Esophagus squamous epithelium (tissue), 5 donors: ENCODE measurements at places on chromosomes 7 and 10.

- no peak for DNase-seq
These were observed 319.8 kb upstream of the PHYHIPL start for GRCh38 chr10:58856508-58857240.

DNA sequence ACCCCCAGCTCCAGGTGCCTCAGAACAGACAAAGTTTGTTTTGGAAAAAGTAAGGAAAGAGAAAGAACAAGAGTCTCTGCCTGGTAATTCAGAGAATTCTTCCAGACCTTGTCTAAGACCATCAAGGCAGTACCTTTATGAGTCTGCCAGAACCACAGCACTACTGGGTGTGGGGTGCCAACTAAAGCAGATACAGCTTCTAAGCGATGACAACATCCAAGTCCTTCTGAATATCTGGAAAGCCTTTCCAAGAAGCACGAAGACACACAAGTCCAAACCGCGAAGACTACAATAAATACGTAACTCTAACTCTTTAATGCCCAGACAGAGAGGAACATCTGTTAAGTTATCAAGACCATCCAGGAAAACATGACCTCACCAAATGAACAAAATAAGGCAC lies 94.3 kb downstream of the SIRT1 start:
- no peak for DNase-seq

DNA sequence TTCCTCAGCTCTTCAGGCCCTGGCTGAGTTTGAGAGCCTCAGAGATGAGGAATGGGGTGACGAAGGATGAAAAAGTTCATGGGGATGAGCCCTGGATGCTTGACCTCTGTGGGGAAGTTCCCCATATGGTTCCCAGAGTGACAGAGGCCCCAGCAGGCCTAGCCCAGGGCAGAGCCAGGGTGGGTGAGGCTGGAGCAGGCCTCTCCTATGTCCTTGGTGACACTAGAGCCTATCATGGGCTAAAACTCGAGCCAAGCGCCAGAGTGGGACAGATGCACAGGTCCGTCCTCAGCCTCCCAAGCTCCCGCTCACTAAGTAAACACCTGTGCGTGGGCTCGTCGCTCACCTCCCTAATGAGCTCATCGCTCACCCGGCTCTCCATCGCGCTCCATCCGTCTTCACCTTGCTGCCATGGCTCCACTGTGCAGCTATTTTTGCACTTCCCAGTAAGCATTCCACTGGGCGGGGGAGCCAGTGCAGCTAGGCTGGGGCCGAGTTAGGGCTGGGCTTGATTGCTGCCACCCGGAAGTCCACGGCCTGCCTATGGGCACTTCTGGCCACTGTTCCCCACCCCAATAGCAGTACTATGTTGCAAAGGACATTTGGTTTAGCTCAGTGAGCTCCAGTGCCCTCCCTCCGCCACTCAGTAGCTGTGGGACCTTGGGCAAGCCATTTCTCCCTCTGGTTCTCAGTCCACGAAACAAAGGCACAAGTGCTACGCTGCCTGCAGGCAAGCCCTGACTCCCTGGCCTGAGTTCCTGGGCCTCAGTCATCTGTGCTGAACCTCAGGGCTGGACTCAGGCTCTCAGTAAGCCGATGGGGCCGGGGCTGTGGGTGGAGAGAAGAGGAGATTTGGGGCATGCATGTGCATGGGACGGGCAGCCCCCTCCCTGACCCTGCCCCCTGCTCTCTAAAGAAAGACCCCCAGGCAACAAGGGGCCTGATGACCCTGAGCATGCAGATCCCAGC lies 117.3 kb upstream of the PCBD1 start:
- no peak for DNase-seq

DNA sequence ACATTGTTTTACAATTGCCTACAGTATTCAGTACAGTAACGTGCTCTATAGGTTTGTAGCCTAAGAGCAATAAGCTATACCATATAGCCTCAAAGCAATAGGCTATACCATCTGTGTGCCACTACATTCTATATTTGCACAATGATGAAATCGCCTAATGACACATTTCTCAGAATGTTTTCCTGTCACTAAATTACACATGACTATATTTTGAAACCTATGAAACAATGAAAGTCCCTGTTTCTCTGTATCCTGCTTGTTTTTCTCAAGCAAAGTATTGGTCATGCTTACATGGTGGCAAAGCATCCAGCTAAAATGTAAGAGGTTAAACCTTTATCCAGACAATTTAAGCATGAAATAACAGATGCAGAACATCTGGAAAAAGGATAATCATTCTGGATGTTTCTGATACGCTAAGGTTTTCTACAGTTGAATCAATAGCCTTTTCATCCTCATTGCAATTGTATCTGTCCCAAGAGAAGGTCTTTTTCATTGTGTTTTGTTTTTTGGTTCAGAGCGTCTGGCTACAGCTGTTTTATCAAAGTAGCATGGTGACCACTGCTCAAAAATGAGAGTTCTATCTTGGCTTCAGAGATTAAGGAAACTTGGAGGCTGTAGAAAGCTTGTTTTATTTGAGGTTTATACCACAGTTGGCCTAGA lies 81.7 kb downstream of the CSTF2T start:
- no peak for DNase-seq

DNA sequence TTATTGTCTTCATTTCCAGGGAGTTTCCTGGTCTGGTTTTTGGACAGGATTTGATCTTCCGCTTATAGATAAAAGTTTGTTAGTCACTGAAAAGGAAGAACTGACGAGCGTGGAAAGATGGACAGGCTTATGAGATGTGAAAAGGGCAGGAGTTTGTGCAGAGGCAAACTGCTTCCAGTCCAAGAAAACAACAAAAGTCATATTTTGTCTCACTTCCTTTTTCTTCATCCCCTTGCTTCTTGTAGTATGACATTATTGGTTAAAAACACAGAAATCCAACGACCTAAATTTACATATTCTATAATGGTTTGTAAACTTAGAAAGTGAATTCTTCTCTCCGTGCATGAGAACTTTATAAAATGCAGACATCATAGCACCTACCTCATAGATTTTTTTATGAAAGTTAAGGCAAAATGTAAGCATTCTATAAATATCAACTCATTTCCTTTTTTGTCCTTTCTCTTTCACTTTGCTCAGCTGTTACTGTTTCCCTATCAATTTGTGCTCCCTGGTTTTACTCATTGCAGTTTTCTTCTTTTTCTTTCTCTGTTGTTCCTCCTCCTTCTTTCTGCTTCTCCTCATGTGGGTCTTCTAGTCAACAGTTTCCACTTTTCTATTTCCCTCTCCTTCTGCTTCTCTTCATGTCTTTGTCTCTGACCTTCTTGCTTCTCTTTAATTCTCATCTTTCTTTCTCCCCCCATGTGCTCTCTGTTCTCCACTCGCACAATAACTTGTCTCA lies 370.2 kb downstream of the ARL4A start:
- DNase-seq: no peak

DNA sequence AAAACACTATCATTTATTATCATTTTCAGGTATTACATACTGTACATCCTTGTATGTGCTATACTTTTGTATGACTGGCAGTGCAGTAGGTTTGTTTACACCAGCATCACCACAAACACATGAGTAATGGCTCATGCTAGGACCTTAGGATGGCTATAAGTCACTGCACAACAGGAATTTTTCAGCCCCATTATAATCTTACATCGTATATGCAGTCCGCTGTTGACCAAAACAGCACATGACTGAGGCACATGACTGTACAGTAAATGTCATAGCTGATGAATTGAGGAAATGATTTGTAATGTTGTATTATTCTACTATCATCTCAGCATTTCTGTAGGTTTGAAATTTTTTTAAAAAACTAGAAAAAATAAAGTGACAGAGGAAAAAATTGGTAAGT lies 38.6 kb downstream of the BPGM start:
- DNase-seq: no peak

GRCh38 chr7:127514499-127514898 lies 70.9 kb downstream of the GCC1 start:
- no peak for DNase-seq

- DNase-seq: no peak
These were observed 3.9 kb downstream of the HMX3 start for GRCh38 chr10:123139521-123140163.

- no peak for DNase-seq
These were observed 54.7 kb downstream of the FGFR2 start for GRCh38 chr10:121543545-121543944.

GRCh38 chr7:128221929-128222403 lies 19.1 kb upstream of the LEP start:
- no peak for DNase-seq

- no peak for DNase-seq
These were observed 54.1 kb downstream of the STEAP1B start for GRCh38 chr7:22445853-22446252.

DNA sequence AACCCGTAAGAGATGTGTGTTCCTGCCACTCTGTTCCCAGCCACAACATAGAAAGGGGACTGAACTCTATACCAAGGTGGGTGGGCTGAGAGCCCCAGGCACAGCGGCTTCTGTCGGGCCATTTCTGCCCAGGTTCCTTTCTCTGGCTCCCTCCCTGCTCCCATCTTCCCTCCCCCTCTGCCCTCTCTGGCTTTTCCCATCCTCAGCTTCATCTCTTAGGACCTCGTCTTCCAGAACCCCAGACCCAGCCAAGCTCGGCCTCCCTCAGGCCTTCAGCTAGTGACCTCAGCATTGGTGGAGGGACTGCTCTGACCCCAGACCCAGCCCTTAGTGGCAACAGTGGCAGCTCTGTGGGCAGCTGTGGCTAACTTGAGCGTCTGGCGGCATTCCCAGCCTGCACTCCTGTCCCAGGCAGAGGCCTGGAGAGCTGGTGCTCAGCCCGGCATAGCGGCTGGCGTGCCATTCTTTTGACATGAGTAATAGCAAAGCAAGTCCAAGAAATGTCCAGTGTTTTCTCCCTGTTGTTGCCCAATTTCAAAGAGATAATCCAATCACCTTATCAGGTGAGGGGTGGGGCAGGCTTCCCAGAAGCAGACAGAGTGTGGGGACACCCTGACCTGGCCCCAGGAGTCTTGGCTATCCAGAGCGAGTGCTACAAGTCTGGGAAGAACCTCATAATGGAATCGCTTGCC lies 15.9 kb downstream of the PTPRE start:
- DNase-seq: no peak

DNA sequence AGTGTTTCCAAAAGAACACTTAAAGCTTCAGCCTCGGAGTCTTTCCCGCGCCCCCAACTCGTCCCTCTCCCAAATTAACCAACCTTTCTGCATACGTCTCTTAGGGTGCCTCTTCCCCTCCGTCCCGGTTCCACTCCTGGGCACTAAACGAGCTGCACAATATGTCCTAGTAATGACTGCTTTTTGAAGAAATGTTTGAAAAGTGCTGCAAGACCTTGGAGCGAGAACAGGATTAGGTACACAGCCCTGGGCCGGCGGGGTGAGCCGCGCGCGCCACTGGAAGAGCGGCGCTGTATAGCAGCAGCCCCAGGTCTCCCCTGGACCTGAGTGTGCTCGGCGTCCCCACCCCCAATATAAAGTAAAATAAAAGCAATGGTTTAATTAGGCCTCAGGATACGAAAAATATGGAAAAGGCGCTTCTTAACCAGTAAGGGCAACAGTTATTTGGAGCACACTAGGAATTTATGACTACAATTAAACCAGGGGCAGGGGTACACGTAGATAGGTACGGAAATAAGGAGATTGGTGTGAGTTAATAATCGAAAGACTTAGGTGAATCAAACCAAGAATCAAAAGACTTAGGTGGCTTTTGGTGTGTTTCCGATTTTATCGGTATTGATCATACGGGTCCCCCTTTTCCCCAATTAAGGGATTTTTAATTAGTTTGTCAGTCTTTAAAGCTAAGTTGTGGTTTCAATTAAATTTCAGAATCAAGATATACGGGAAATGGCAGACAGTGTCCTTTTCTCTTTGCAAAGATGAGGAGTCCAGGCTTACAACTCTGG lies 1.9 kb downstream of the TET1 start:
- DNase-seq: no peak

- no peak for DNase-seq
These were observed 1.6 kb downstream of the TCF7L2 start for GRCh38 chr10:112951359-112952281.

DNA sequence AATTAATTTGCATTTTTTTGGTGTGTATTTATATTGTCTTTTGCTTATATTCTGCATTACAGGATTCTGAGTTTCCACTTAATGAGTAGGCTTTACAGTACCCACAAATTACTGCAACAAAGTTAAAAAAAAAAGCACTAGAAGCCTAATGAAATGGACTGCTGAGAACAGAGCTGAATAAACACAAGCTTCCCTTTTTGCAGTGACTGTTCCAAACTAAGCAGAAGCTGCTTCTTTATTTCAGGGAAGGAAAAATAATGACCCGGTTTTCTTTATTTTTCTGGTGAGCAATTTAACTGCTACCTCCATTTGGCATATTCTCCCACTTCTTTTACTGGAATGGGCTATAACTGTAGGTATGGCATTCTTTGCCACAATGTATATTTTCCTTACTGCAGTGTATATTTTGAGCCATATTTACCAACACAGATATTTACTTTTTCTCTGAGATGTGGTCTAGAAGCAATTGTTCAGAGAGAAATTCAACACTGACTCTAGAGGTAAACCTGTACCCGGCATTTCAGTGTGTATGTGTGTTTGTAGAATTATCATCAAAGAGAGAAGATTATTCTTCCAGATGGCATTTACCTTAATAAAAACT lies 56.9 kb downstream of the HDAC9 start:
- DNase-seq: no peak

GRCh38 chr10:49331431-49331830 lies 32.5 kb downstream of the C10orf71 start:
- no peak for DNase-seq

DNA sequence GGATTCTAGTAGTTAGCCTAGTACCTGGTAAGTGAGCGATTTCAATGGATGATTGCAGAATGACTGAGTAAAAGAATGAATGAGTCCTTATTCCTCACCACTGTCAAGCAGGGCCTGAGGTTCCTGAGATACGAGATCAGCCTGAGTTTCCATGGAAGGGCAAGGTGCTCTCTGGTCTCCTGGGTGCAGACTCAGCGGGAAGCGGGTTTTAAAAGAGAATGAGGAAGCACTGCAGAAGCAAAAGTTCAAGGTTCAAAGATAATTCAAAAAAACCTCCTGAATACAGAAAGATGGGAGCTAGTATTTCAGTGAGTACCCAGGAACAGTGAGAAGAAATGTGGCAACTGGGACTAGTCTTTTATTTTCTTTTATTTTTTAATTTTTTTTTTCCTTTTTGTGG lies 4.3 kb downstream of the ZNF3 start:
- DNase-seq: no peak

- DNase-seq: no peak
These were observed 13.3 kb upstream of the MIOS start for GRCh38 chr7:7553386-7553785.

- no peak for DNase-seq
These were observed 12.4 kb downstream of the CTBP2 start for GRCh38 chr10:125147971-125148439.

DNA sequence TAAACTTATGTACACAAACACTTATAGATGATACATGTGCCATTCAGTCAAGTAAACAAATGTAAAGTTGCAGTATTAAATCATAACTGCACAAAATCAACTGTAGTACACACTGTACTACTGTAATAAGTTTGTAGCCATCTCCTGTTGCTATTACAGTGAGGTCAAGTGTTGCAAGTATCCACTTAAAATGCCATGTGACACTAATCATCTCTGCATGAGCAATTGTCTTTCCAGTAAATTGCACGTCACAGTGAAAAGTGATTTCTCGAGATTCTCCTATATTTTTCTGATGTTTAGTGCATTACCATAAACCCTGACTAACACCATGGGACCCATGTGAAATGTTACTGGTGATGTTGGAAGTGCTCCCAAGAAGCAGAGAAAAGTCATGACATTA lies 293.3 kb upstream of the SP4 start:
- DNase-seq: no peak

GRCh38 chr7:1097120-1097504 lies 9.2 kb downstream of the GPER1 start:
- no peak for DNase-seq

GRCh38 chr7:41028580-41028979 lies 674.3 kb downstream of the INHBA start:
- DNase-seq: no peak
